Cortex of kidney (tissue), 1 donor: ENCODE measurements at places on chromosomes 6 and 20.

- no peak for DNase-seq
Measured at GRCh38 chr6:131182991-131183425, 47.7 kb downstream of the AKAP7 start.

GRCh38 chr6:113953346-113953745 is 17.6 kb downstream of the HDAC2 start:
- DNase-seq, result no peak

GRCh38 chr6:14306151-14306906 is 188.8 kb downstream of the CD83 start:
- no peak for DNase-seq

DNA sequence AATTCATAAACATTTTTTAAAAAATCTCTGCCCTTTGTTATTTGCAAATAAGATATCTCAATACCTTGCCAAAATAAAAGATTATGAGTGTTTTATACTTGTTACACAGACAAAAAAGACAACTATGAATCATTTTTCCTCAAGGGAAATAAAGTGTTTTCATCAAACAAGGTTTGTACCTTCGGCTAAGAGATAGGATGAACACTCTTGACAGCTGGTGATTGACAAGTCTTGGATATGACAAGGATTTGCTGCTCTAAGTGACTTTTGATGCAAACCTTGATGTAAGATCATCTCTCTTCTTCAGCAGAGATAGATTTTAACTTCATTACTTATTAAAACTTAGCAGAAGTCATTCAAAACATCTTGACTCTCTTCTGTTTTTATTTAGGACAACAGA is 514.3 kb upstream of the IRAK1BP1 start:
- DNase-seq, result no peak

DNA sequence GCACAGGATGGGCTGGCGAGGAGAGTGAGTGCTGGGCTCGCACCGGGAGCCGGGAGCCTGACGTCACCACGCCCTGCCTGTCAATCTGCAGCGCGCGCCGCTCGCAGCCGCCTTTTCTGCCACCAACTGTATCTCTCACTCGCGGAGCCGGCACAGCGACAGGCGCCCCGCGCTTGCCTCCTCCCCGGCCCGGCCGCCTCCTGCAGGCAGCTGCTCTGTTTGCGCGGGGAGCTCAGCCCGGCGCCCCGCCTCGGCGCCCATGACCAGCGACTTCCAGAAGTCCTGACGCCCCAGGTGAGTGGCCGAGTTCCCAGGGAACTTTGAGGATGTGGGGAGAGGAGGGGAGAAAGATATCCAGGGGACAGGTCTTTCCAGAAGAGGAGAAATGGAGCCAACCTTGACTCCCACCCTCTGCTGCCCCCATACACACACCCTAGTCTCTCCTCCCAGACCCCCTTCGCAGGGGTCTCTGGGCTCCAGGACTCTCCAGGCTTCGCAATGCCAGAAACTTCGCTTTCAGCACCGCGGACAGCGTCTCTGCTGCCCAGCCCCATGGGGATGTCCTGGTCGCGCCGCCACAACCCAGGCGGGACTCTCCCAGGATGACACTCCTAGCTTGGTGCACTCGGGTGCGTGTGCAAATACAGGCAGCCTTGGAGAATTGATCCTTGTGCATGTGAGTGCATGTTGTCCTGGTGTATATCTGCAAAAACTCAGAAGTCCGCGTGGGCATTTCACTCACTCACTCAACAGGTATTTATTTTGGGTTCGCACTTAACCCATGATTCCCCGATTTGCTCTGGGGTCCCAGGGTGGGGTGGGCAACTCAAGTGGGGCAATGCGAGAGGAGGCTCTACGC is at the start of gene GPR6:
TSS of gene GPR6 (plus strand) at position 138 of the 859 bp plus-strand sequence. CDS start 802 bp downstream, outside the sequence.
- DNase-seq, result no peak

DNA sequence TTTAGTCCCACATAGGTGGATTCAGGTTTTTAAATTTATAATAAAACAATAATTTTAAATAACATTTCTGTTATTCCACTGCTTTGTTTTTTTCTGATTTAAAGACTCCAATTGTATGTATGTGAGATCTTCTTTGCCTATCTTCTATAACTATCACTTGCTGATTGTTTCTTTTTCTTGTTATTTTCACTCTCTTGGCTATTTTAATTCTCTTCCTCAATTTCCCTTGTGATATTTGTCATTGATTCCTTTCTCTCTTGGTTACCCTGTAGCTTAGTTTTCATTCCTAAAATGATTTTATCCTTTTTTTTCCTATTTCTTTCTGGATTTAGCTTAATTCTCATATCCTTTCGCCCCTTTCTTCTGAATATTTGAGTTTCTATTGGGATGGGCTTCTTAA is 227.3 kb upstream of the TENT5A start:
- no peak for DNase-seq

DNA sequence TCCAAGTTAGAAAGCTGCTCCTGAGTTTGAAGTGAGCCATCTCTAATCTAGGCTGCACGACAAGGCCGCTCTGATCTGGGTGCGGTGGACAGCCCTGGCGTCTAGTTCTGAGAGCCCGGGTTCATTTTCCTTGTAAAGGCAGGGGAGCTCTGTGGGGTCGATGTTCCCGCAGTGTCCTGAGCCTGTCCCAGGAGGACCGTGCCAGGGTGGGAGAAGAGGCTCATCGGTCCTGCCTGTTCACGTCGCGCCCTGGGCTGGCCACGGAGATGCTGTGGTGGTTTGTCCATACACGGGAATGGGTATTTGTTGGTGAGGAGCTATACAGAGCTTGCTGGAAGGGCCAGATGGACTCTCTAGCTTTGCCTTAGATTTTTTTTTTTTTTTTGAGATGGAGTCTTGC is 27.0 kb downstream of the PSMG4 start:
- no peak for DNase-seq

DNA sequence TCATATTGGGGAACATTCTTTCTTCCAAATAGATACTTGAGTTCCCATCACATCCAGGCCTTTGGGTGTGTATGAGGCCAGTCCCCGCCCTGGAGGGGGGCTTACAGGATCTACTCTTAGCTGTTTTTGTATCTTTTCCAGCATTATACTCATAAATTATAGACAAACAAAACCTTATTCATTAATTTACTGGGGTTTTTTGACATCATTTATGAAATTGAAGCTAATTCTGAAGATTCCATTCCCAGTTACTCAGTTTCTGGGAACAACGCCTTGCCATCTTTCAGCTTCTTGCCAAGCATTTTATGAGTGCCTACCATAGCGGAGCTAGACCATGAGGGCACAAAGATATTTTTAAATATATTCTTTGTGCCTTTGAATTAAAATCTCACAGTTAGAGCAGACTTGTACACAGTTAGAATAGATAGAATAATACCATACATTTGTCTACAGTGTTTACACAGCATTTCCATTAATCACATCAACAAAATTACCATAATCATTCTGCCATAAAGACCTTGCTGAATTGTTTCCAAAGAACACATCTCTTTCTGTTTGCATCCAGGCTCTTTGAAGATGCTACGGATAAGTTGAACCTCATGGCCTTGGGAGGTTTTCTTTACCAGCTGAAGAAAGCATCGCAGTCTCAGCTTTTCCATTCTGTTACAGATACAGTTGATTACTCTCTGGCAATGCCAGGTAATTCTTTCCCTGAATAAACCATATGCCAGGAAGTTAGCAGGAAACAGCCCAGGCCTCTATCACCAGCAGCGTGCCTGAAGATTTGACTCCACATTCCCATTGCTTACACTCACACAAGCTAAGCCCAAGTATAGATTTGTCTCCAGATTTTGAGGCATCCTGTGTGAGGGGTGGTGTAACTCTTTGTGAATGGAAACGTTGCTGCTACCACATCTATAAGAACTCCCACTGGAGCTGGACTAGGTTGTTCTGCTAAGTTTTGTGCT is 75.4 kb upstream of the PBOV1 start:
- DNase-seq, result no peak

DNA sequence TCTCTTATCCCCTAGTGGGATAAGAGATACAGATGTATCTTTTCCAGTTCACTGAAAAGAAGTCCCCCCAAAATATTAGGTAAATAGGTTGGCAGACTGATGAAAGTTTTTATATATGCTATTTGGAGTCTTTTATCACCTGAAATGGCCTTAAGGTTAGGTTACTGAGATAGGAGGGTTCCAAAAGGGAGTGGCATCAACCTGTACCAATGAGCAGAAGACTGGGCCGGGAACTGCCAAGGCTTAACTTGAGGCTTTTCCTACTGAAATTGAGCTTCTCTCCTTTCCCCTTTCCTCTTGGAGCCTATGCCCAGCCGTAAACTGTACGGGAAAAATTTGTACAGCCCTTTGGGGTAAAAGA is 42.0 kb downstream of the EIF2S2 start:
- DNase-seq, result no peak

DNA sequence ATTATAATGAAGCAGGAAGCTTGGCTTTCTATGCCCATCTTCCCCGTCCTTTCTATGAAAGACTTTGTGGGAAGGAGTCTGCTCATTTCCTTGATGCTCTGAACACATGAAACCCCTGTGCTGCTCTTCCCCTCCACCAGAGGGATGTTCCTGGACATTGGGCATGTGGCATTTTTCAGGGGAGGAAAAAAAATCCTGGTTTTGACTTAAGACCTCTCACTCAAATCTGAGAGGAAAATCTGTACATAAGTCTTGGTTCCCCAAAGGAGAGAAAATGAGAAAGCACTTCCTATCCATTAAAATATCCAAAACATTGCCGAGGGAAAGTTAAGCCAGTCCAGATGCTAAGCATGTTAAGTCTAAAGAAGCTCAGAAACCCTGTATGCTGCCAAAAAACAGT is 393.0 kb downstream of the PAX1 start:
- DNase-seq, result no peak

DNA sequence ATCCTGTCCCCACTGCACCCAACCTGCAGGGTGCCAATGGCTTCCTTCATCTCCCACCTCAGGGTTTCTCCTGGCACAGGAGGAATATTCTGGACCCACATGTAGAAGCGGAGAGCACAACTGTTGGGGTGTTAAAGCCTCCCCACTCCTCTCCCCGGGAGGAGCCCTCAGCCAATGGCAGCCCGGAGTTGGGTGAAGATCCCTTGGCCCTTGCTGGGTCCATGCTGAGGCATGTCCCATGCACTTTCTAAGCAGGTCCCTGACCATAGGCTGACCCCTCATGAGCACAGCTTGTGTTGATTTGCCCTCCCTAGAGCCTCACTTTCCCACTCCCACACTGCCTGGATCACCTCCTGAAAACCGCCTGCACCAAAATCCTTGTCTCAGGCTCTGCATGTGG is 97.2 kb upstream of the PMEPA1 start:
- no peak for DNase-seq

GRCh38 chr20:17485017-17485416 is 46.2 kb downstream of the BFSP1 start:
- DNase-seq, result no peak

DNA sequence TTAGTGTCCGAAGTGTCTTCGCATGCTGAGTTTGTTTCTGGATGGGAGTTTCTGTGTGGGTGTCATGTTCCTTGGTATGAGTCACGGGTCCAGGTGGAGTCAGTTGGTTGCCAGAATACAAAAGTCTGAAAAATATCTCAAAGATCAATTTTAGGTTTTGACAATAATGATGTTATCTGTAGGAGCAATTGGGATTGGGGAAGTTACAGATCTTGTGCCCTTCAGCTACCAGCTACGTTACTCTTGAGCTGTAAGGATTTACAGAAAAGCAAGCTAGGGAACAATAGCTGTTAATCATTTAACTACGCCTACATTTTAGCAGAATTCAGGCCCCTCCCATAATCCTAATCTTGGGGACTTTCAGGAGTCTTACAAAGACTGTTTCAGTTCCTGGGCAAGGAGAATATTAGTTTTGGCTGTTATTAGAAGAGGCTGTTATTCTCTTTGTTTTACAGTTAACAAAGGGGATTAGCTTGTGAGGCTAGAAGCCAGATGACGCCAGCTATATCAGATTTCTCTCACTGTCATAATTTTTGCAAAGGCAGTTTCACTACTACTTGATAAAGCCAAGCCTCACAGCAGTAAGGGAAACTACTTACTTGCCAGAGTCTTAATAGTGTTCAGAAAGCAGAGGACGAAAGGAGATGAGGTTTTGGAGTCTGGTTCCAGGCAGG is 15.4 kb upstream of the SLC22A16 start:
- no peak for DNase-seq

DNA sequence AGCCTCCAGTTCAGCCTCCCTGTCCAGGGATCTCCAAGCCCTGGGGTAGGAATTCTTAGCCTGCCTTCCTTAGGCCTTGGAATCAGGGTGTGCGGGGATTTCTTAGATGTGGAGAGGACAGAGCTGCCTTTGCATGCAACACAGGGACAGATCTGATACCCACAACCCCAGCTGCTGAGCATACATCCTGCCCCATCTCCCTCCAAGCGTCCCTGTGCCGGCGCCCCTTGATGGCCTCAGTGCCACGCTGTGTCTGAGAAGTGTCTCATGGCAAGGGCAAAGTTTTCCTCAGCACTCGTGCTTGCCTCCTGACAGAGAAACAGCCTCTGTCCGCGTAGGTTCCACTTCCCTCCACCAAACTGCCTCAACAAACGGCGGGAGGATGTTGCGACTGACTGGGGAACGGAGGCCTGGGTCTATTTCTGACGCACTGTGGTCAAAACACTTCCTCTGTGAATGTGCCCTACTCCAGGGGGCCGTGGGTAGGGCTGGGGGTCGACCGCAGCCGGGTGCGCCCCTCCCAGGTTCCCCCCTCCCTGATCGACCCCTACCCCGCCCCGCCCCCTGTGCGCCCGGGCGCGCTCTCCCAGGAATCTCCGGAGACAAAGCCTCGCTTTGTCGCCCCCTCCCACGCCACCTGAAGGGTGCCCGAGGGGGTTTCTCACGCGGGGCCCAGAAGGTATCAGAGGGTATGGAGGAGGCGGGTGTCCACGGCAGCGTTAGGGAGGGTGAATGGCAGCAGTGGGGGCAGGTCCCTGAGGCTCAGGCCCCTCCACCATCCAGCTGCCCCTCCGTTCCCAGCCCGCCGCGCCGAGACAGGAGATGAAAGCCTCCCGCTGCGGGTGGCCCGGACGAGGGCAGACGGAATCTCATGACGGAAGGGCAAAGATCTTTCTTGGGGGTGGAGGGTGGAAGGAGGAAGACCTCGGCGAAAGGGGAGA is 806 bp downstream of the MICAL1 start:
- no peak for DNase-seq

DNA sequence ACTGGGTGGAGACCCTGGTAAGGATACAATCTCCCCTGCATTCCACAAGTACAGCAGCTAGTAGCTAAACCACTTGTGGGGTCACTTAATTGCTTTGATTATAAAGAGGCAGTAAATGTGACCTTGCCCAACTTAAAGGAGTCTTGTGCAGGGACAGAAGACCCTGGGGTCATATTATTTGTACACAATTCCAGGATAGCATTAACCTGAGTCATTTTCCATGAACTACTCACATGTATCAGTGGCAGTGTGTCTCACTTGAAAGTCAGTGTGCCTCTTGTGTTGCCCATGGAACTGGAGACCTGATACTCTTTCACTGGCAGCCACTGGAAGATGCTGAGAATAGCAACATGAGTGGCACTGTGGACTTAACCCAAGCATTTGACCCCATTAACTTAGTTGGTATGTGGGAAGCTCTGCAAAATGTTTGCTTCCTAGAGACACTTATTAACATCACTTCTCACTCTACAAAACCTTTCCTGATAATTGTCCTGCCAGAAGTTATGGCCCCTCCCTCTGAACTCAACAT is 28.9 kb downstream of the CLIC5 start:
- no peak for DNase-seq
